Activated T-helper 9 cell treated with anti-CD3 and anti-CD28 coated beads, Interleukin-2, amount 50 U/mL, for 16 hours (primary cell): ENCODE measurements at places on chromosomes 1 and 21.

- DNase-seq, result peak; percentile 13
Measured at GRCh38 chr1:226001963-226002666, 3.0 kb upstream of the SDE2 start.

- DNase-seq, result no peak
Measured at GRCh38 chr1:167922611-167923074, 8.7 kb upstream of the ADCY10 start.

DNA sequence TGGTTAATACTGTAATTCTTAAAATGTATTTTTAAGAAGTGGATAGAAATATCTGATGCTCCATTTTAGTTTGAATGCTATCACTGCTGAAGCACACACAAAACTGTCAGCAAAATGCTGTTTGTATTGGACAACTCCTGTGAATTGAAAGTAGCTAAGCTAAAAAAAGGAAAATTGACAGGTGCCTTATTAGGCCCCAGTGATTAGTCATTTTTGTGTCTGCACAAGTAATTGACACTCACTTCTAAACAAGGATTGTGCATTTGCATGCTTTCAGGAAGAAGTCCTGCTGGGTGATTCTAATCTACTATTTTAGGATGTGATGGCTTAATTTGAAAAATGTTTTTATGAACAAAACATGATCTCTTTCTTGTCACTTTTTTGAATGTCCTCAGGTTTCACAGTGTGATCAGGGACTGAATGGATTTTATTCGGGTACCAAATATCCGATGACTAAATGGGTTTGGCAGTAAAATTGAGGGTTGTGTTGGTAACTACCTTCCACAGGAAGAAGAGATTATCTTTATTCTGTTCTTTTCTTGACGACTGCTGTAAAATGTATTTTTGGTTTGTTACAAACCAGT, 13.0 kb upstream of the MAP3K7CL start:
- no peak for DNase-seq

DNA sequence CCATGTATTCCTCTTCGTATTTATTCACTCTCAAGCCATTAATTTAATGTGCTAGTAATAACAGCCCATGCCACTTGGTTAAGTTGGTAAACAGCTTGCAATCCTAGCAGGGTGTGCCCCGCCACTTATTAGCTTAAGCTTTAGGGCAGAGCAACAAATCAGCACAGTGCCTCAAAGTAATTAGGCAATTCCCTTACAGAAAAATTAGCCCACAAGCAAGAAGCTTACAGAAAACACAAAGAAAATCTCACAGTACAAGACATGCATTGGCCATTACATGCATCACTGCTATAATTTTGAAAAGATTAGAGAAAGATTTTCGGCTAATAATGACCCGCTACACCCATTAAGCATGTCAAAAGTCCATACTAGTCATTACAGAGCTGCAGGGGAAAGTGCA, 47.6 kb downstream of the TGFB2 start:
- DNase-seq, result no peak

- no peak for DNase-seq
Measured at GRCh38 chr1:36350659-36351226, 27.3 kb upstream of the EVA1B start.

DNA sequence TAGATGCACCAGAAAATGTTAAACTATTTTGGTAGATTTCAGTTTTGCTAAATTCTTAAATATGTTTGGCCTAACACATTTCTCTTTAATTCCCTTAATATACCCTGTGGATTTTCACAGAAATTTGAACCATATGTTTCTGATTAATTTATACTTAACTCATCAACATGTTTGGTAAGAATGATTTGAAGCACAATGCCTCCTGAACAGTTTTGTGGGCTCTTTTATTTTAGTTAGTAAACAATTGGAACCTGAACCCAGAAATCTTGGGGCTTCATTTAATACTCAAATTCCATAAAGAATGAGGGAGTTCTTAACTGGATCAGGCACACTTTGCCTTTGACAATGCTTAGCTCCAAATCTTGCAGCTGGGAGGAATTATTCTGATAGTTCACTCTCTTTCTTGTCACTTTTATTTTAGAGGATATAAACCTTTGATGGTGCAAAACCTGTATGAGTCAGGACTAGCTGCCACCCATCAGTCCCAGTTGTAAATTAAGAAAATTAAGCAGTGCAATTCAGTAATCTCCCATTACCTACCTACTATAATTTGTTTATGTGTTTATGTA, 24.6 kb upstream of the LYPLAL1 start:
- DNase-seq, result no peak

DNA sequence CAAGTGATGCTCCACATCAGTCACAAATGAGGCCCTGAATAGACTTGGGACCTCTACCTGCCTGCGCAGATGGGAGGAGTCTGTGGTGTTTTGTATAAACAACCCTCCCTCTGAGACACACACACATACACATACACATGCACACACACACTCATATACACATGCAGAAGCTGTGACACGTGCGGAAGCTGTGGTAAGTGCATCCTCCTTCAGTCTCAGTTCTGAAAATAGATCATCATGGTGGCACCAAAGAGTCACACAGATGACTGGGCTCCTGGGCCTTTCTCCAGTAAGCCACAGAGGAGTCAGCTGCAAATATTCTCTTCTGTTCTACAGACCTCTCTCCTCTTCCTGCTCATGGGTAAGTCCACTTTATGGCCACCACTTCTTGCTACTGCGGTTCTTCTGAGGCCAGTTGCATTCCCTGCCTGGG, at the start of gene LY9:
TSS of gene LY9 (plus strand) at position 224 of the 433 bp plus-strand sequence. CDS start at position 238, 14 bp downstream.
- DNase-seq, result peak; percentile 67

DNA sequence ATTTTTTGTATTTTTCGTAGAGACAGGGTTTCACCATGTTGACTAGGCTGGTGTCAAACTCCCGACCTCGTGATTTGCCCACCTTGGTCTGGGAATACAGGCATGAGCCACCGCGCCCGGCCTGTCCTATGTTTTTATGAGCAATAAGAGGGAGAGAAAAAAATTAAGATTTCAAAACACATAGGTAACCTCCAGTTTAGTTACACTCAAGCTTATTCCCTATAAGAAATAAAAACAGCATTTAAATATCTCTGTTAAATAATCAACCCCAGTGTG, 7.1 kb downstream of the RSBN1 start:
- no peak for DNase-seq

- DNase-seq, result no peak
Measured at GRCh38 chr1:40389871-40390560, 16.5 kb downstream of the SMAP2 start.

GRCh38 chr1:162639718-162640117, 7.5 kb downstream of the DDR2 start:
- no peak for DNase-seq

- no peak for DNase-seq
Measured at GRCh38 chr1:225544263-225544662, 108.7 kb downstream of the ENAH start.

- no peak for DNase-seq
Measured at GRCh38 chr1:231557898-231558707, 29.6 kb downstream of the TSNAX start.

DNA sequence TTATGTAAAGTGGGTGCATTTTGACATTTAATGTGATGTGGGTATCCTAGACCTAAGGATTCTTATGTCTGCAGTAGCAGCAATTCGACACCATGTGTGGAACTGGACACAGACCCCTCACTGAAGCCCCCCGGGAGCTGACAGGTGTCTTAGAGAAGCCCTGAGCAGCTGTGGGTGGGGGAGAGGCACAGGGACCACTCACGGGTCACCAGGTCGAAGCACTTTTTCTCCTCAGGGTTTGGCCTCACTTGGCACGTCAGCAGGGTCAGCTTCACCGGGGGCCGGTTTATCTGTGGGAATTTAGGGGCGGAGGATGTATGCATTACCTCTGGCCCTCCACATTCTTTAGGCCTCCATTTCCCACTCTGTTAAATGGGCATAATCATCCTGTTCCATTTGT, 14.0 kb upstream of the TCEA3 start:
- no peak for DNase-seq

DNA sequence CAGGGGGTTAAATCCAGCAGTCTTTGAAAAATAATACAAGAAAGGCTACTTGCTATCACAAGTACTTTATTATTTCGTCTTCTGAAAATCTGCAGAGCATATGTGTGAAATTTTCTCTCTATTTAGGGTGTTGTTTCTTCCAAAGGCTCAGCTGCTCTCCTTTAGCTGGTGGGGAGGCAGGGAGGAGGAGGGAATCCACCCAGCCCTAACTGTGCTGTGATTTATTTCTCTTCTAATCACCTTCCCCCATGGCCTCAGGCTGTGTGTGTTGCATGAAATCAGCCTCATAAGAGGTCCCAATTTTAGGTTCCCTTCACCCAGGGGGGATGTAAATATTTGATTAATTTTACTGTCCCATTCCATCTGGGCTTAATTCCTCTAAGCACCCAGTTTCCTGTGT, 77.6 kb upstream of the PGBD5 start:
- no peak for DNase-seq

GRCh38 chr1:230072296-230072695, 5.3 kb downstream of the GALNT2 start:
- no peak for DNase-seq

DNA sequence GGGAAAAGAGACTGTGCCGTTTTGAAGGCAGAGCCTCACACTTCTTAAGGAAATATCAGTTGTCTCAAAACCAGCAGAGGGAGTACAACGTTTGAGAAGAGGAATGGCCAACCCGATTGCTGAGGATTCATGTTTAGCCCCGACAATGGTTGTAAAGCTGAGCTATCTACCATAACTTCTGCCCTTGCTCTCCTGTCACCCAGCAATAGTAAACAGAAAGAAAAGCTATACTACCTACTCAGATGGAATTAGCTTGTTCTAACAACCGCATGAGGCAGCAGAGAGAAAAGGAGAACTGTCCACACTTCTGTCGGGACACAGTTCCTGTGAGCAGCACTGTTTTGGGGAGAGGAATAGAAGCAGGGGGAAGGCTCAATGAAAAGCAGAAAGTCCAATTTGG, 91.2 kb downstream of the SLC45A1 start:
- DNase-seq, result no peak

GRCh38 chr1:28566931-28567330, 14.0 kb downstream of the TRNAU1AP start:
- no peak for DNase-seq

- DNase-seq, result no peak
Measured at GRCh38 chr1:201885531-201886075, 3.1 kb upstream of the SHISA4 start.

DNA sequence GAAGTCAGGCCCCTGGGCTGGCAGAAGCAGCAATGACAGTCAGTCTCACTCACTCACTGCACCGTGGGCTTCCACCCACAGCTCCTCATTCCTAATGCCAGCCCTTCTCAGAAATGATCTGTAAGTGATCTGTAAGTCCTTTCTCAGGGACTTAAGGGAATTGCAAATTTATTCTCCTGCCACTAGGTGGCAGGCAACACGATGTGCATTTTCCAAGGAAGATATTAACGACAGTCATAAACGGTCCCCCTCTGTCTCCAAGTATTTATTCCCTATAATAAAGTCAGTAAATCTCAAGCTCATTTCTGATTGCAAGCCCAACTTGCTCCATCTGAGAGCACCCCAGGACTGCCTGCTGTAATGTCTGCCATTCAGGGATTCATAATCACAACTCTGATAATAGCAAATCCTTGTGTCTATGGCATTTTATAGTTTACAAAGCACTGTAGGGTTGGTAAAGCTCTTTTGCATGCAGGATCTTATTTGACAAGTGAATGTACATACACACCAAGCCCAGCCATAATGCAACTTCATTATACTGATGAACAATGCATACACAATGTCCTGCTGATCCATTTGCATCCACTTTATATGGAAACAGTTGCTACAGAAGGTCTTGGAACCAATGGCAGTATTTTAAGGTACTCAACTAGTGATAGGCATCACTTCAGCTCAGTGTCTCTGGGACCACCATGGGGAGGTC, 380.5 kb upstream of the CAMK1G start:
- DNase-seq, result no peak

- no peak for DNase-seq
Measured at GRCh38 chr1:156095906-156096508, 13.7 kb upstream of the MEX3A start.

DNA sequence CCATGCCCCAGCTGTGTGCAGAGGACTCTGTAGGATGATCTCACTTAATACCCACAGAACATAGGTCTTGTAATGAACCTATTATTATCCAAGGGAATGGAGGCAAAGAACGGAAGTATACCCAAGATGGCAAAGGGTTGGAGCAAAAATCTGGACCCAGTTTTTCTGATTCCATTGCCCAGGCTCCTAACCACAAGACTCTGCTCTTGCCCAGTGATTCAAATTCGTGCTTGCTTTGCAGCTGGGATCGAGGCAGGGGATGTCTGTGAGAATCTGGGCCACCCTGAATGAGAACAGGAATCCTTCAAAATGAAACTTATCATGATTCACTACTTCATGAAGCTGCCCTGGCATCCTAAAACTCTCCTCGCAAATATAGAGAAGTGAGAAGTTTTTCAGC, 97.5 kb upstream of the KCNJ6 start:
- no peak for DNase-seq

DNA sequence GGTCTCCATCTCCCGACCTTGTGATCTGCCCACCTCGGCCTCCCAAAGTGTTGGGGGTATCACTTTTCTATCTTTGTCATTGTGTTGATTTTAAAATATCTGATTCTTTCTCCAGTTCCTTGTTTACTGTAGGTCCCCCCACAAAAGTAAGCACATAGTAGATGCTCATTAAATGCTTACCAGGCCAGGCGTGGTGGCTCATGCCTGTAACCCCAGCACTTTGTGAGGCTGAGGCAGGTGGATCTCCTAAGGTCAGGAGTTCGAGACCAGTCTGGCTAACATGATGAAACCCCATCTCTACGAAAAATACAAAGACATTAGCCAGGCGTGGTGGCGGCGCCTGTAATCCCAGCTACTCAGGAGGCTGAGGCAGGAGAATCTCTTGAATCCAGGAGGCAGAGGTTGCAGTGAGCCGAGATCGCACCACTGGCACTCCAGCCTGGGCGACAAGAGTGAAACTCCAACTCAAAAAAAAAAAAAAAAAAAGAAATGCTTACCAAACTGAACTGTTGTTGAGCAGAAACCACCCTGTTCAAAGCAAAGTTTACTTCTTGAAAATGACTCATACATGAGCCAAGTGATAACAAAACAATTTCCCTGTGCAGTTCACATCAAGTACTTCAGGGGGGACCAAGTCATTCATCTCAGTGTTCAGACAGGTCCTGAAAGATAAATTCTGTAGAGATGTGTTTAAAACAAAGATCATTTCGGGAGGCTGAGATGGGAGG, 24.3 kb upstream of the NID1 start:
- DNase-seq, result no peak

GRCh38 chr21:24989516-24989915, 617.8 kb downstream of the MRPL39 start:
- no peak for DNase-seq
